ENCODE measurements at places on chromosomes 6 and 20.

GRCh38 chr20:22502731-22503191 is 81.6 kb downstream of the FOXA2 start:
- DNase-seq, result no peak

- peak; percentile 35 for DNase-seq
These were observed 90.8 kb downstream of the FRK start for GRCh38 chr6:115969930-115970273.

DNA sequence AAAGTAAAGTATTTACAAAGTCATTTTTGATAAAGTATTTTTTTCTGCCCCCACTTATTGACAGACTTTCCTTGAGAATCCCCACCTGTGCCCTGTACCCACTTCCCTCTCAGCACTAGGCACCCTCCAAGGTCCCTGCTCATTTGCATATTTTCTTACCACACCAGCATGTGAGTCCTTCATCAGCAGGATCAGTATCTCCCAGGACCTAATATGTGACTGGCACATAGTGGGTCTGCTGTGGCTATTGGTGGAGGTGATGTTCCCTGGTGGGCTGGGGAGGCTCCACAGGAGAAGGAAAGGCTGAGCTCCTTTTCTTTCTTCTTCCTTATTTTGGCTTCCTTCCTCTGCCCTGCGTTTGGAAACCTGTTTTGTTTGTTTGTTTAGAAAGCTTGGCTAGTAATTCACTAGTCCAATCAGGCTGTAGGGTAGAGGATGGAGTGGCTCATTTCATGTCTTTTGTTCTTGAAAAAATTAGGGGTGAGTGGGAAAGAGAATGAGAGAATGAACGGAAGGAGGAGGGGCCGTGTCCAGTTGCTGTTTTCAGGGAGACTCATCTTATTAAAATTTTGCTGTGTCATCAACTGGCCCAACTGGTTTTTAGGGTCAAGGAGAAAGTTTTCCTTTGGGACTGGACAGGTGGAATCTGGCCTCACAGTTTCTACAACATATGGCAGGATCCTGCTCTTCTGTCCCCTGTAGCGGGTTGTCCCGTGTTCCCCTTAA is 2.8 kb upstream of the RNF24 start:
- peak; percentile 48 for DNase-seq

- no peak for DNase-seq
These were observed 22.4 kb upstream of the BPIFA2 start for GRCh38 chr20:33145521-33145920.

DNA sequence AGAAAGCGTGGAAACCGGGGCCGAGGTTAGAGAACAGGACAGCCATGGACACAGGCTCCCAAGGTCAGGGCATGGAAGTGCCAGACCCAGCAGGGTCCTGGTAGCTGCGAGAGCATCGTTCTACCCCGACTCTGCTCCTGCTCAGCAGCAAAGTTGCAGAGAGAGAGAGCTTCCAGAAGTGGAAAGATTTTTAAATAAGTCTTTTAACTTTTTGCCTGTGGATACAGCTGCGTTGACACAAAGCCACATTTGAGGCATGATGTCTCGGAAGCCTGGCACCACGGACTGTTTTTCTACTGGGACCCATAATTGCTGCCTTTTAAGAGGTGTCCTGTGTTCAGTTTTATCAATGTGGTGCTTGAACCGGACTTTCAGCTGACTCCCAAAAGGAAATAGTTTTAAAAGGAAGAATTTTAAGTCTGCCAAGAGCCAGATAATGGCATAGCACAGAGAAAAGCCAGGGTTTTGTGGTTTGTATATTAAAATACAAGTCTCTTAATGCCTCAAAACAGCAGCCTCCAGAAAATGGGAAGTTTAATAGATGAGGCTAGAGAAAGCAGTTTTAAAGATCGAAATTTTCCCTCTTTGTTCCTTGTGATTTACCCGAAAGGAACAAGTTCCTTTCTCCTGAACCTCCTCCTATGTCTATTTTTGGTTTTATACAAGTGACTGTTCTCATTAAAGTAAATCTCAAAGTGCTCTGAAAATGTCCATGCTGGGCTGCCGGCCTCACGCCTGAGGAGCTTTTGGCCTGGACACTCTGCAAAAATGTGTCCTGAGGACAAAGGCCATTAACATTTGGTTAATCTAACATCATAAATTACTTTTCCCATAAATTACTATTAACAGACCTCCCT is 91.5 kb downstream of the RIN2 start:
- peak; percentile 81 for DNase-seq

GRCh38 chr6:158560836-158561320 is 987 bp downstream of the TMEM181 start:
- peak; percentile 39 for DNase-seq

- DNase-seq, result no peak
These were observed 20.7 kb downstream of the CNR1 start for GRCh38 chr6:88145298-88145963.

DNA sequence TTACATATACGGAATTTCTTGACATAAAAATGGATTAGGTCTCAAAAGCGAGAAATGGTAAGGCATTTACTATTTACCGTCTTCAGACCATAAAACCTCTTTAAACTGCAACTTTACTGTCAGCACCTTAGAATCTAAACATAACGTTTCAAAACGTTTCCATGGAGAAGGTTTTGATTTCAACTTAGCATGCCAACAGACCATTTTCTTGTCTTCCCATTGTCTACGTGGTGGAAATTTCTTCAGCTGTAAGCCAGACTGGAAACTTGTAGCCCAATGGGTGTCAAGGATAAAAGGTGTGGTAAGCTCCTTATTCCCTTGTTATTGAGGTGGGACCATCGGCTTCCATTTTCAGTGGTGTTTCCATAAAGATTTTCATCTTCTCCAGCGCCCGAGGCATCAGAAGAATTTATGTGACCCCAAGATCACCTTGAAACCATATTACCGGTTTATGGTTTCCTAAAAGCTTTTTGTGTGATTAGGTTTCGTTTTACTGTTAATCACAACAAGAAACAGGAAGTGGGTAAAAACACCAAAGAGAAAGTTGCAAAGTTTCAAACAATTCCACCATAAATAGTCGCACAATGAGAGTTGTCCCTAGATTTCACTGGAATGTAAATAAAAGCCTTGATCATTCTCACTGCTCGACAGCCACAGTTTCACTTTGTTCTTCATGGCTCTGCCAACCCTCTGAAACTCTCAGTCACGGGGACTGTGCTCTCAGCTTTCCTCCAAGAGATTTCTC is 63.0 kb upstream of the CD2AP start:
- peak; percentile 50 for DNase-seq

DNA sequence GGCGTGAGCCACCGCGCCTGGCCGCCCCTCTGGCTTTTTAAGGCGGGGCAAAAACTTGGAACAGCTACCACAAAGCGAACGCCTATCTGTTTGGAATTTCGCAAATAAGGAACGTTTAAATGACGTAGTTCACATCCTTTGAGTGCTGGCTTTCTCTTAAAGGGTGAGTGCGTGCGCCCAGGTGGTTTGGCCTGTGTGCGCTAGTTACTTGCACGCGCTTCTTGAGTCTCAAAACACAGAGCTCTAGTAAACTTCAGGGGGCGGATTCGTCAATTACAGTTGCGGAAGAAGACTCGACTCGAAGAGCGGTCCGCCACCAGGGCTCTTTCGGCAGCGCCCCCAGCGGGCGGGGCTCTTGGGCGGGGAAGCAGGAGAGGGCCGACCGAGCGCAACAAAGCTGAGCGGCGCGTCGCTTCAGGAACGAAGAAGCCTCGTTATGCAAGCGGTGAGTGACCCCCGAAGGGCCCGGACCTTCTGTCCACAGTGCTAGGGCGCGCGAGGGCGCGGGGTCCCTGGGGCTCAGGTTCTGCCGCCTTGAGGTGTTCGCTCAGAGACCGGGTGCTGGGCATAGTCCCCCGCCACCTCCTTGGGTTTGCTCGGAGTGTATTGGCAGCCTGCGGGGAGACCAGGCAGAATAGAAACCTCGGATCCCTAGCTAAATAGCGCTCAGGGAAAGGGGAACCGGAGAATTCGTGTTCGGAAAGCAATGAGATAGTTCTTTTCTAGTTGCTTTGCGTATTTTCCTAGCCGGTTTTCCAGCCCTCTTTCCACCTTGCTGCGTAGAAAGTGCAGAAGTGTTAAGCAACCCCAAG is at the start of gene SYCP2L:
Gene SYCP2L, plus strand, starts transcription at position 362 of the 812 bp plus-strand sequence. Its CDS starts 75 bp downstream, at position 437.
- DNase-seq, result peak; percentile 46

DNA sequence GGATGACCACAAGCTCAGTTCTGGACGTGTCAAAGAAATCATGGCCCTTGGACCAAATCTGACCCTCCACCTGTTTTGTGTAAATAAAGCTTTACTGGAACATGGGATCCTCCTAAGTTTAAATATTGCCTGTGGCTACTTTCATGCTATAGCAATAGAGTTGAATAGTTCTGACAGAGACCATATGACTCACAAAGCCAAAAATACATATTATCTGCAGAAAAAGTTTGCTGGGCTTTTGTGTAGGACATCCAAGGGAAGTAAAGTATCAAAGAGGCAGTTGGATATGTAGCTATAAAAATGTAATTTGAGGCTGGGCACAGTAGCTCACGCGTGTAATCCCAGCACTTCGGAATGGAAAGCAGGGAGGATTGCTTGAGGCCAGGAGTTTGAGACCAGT is 78.9 kb downstream of the TOX2 start:
- DNase-seq, result peak; percentile 48

DNA sequence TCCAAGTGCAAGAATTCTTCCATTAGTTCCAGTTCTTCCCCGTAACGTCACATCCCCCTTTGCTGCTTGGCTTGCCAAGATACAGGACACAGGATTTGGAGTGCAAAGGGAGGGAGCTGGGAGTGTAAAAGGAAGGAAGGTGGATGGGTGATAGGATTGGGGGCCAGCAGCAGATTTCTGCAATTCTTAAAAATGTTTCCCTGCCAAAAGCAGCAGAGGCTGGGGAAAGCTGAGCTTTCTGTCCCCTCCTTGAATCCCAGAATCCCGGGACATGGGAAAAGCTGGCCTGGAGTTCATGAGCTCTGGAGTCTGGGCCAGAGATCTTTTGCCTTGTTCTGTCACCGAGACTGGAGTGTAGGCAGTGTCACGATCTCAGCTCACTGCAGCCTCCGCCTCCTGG is 60.0 kb upstream of the EPB41L1 start:
- peak; percentile 40 for DNase-seq

DNA sequence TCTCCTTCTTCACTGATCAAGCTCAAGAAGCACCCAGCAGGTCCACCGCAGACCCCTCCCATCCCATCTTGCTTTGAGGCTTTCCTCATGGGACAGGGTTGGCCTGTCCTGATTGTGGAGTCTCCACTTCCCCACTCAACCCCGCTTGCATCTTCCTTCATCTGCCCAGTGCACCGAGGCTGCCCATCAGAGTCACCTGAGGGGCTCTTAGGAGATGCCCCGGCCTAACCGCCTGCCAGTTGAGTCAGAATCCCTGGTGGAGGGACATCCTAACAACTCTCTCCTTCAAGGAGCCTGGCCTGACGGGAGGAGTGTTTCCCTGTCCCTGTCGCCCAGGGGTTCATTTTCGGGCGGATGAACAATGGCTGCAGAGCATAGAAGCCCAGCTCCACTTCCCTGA is 46.1 kb downstream of the RBM38 start:
- no peak for DNase-seq

GRCh38 chr6:48419992-48420391 is 309.0 kb upstream of the PTCHD4 start:
- no peak for DNase-seq

- DNase-seq, result no peak
These were observed 432 bp upstream of the KHDRBS2 start for GRCh38 chr6:62286470-62286843.

DNA sequence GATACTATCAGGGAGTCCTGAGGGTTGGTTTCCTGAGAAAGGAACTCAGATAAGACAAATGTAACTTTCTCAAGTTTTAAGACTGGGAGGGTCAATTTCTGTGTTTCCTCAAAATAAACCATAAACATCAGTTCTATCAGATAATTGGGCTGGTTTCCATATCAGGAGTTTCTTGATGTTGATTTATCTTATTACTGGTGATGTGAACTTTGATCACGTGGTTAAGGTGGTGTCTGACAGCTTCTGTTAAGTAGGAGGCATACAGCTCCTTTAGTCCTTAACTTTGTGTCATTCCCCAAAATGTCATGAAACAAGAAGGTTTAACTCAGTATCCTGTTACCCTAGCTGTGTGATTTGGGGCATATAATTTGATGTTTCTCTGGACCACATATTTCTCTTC is 145.2 kb downstream of the ZNF217 start:
- DNase-seq, result no peak

GRCh38 chr6:42453654-42454427 is 2.1 kb upstream of the TRERF1 start:
- peak; percentile 68 for DNase-seq

- no peak for DNase-seq
These were observed 23.0 kb downstream of the GMDS start for GRCh38 chr6:2222275-2222842.

- DNase-seq, result peak; percentile 29
These were observed 11.4 kb upstream of the SNX9 start for GRCh38 chr6:157811476-157812173.

- peak; percentile 58 for DNase-seq
These were observed 345.1 kb upstream of the AGPAT4 start for GRCh38 chr6:161618831-161619454.

GRCh38 chr6:39879535-39879934 is 54.7 kb downstream of the MOCS1 start:
- peak; percentile 70 for DNase-seq

GRCh38 chr20:57743450-57744095 is 33.8 kb upstream of the PMEPA1 start:
- no peak for DNase-seq

DNA sequence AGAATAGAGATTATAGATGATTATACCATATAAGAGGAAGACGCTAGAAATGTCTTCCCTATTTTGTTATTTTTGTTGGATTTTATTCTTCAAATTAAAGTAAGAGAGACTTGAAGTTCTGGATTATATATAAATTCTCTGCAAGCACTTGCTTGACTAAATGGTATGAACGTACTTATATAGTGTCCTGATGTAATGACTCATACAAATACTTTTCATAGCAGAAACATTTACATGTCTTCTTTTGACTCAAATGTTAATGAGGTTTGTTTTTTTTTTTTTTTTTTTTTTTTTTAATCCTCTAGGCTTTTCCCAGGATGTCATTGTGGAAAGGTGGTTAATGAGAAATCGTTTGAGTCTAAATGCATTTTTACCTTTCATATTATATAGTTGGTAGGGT is 55.0 kb downstream of the PDE7B start:
- peak; percentile 77 for DNase-seq

- DNase-seq, result no peak
These were observed 31.4 kb downstream of the RGS17 start for GRCh38 chr6:153099636-153100035.

- no peak for DNase-seq
These were observed 139.9 kb downstream of the KCNQ5 start for GRCh38 chr6:72761761-72762160.

DNA sequence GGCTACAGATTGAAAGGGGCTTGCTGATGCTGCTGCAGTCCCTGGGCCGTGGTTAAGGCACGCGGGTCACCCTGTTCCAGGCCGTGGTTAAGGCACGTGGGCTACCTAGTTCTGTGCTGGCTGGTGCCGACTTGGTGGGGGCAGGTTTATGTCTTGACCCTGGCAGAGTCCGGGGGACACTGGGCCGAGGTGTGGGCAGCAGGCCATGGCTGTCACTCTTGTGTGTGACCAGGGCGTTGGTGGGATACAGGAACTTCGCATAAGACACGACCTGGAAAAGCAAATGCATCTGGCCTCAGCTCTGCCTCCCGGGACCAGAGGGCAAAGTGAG is 6.4 kb downstream of the RPS21 start:
- DNase-seq, result no peak

- DNase-seq, result peak; percentile 68
These were observed 11.5 kb upstream of the ZNF133 start for GRCh38 chr20:18276821-18277220.

Data from EH (cell line).